ENCODE measurements at places on chromosomes 12 and 14.
A peak's percentile ranks its signal among the peaks of the same experiment; 100 is the strongest.

DNA sequence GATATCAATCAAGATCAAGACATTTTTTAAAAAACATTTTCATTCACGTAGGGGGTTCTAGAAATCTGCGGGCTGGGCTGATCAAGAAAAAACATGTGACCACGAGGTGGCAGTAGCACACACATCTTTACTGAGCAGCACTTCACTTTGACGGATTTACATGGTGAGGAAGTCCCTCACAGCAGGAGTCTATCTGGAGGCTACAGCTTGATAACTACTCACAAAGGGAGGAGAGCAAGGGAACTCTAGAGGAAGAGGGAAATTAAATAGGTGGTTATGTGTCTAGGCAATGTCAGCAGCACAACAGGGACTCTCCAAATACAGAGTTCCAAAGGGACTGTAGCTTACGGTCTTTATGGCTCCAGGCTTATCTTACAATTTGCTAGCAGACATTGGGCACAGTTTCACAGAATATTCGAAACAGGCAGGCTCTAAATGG is 248.1 kb downstream of the DPY19L2 start:
- DNase-seq = no peak

GRCh38 chr14:73725116-73726024 is 11.2 kb upstream of the PNMA1 start:
- DNase-seq = peak; percentile 41

GRCh38 chr14:93081876-93082570 is 33.7 kb downstream of the ITPK1 start:
- DNase-seq = no peak

DNA sequence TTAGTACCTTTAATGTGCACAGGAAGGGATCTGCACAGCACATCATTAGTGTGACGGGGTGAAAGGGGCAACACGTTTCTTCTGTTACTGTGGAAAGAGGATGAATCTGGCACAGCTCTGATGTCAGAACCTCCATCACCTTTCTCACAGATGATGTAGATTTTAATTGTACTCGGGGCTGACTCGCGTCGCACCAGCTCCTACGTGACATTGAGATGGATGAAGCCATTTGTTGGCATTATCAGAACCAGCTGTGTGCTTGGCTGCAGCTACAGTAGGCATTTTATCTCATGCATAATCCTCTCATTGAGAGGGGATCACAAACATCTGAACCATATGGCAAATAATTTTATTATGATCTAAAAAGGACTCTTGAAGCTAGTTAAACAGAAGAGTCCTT is 173.6 kb downstream of the PDZRN4 start:
- no peak for DNase-seq

DNA sequence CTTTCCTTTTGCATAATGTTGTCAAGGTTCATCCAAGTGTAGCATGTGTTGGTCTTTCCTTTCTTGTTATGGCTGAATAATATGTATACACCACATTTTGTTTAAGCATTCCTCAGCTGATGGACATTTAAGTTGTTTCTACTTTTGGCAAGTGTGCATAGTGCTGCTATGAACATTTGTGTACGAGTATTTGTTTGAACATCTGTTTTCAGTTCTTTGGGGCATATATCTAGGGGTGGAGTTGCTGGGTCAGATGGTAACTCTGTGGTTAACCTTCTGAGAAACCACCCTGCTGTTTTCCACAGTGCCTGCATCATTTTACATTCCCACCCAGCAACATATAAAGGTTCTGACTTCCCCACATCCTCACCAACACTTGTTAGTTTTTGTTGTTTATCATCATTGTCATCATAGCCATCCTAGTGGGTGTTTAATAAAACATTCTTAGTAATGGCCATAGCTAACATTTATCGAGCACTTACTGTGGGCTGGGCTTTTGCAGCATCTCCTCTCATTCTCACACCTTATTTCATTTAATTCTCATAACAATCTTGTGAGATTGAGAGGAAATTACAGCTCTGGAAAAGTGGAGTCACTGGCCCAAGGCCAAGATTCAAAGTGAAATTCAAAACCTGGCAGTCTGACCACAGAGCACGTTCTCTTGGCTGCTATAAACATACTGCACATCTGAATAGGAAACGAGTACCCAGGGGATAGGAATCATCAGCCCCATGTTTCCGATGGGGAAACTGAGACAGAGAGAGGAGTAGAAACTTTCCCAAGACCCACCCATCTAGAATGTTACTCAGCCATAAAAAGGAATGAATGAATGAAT is 193.6 kb downstream of the KSR2 start:
- DNase-seq = no peak

DNA sequence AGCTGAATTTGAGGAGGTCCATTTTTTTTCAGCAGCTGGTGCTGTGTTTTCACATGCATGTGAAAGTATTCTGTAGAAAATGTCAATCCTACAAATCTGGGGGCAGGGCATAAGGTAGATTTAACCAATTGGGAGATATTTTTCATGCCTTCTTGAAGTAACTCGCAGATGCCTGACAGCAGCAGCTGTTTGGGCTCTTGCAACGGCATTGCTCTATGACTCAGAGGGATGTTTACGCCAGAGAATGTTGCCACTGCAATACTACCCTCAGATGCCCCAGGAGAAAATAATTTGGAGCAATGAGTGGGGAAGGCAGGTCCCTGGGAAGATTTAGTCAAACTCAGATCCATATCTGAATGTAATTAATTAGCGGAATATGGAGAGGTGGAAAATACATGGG is 42.5 kb upstream of the MYBPC1 start:
- no peak for DNase-seq

DNA sequence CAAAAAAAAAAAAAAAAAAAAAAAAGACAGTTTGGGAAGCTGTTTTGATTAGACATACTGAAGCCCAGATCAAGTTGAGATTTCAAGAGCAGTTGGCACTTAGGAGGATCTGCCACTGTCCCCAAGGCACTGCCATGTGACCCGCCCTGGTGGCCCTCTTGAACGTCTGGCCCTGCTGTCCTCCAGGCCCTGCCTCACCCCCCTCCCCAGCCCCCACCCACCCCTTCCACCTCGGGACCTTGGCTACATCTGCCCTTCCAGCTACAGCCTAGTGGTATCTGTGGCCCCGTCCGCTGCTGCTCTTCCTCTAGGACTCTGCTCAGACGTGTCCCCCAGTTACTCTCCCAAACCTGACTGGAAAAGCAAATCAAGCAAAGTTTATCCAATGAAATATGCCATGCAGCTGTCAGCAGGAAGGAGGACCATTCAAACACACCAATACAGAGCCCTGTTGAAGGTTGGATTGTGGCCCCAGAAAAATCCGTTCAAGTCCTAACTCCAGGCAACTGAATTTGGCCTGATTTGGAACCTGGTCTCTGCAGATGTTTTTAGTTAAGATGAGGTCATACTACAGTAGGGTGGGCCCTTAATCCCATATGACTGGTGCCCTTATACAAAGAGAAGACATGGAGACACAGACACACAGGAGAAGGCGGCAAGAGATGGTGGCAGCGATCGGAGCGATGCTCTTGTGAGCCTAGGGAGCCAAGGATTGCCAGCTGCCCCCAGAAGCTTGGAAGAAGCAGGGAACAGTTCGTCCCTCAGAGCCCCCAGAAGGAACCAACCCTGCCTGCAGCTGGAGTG is 17.7 kb downstream of the SLC25A29 start:
- no peak for DNase-seq

- DNase-seq = no peak
These were observed at the start of gene RNASE1 for GRCh38 chr14:20802341-20803084. Gene RNASE1 (minus strand): TSS chr14:20802844. CDS start chr14:20802068, 776 bp downstream.

GRCh38 chr12:4762773-4763172 is 42.6 kb downstream of the GALNT8 start:
- no peak for DNase-seq

DNA sequence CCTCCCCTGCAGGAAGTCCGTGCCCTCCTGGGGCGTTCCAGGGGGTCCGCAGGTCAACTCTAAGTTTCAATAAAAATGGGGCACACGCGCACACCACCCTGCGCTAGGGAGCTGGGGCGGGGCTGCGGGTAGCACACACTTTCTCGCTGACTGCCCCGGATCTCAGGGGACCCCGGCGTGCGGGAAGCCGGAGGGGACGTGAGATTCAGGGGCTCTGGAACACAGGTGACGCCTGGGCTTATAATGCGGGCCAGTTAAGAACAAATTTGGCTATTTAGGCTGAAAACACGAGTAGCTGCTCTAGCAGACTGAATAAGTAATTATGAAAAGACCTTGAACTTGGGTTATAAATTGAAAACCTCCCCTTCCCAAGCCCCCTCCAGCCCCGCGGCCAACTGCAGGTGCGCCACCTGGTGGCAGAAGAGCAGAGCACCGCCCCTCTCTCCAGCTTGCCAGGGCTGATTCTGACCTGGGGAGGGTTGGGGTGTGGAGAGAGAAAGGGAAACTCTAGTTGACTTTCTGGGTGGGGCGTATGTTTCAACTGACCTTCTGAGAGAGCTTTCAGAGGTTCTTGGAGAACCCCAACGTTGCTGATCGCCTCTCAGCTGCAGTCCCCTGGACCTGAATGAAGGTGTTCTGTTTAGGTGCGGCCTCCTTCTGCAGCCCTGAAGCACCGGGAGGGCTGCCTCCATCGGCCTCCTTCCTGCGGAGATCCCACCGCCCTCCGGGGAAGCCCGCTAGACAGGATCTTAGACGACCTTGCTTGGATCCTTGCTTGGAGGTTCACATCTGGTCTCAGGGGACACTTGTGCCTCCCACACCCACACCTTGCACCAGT is 118.4 kb upstream of the EVL start:
- DNase-seq = peak; percentile 54

GRCh38 chr12:83904175-83904574 is 1008.4 kb downstream of the SLC6A15 start:
- no peak for DNase-seq

- no peak for DNase-seq
These were observed 21.6 kb upstream of the AMN start for GRCh38 chr14:102900631-102901571.

GRCh38 chr12:51926718-51927117 is 19.4 kb downstream of the ACVRL1 start:
- DNase-seq = peak; percentile 45

GRCh38 chr12:8870586-8870985 is 43.7 kb upstream of the PHC1 start:
- no peak for DNase-seq

GRCh38 chr12:3122841-3123678 is 45.9 kb downstream of the TSPAN9 start:
- no peak for DNase-seq

DNA sequence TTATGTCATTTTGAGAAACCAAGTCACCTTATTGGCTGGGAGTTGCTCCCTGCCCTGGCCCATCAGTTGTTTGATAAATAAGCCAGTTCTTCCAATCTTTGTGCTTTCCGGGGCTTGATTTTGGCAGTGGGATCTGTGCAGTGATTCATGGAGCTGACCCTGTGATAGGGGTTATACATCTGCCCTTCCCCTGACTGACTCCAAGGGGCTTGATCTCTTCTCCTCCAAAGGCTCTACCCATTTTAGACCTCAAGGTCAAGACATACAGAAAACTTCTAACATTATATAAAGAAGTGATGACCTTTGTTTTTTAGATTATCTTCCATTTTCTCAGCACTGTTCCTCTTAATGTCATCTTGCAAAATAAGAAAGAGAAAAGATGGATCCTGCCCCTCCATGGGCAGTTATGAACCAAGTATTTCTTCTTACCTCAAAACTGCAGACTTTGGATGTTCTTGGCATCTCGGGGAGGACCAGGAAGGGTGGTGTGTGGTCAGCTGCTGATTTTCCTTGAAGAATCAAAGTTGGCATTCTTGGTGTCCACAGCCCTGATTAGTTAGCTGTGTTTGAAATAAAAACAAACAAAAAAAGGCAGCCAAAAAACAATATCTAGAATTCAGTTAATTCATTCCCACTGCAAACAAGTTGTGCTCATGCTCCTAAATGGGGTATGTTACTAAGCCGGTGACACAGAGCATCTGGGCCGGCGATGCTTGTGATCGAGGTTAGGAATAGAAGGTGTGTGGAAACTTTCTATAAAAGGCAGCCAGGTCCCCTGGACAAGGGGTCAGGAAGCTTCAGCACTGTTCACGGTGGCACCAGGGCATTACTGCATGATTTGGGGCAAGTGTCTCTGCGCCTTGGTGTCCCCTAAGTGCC is 120.2 kb downstream of the SAMD4A start:
- DNase-seq = no peak

DNA sequence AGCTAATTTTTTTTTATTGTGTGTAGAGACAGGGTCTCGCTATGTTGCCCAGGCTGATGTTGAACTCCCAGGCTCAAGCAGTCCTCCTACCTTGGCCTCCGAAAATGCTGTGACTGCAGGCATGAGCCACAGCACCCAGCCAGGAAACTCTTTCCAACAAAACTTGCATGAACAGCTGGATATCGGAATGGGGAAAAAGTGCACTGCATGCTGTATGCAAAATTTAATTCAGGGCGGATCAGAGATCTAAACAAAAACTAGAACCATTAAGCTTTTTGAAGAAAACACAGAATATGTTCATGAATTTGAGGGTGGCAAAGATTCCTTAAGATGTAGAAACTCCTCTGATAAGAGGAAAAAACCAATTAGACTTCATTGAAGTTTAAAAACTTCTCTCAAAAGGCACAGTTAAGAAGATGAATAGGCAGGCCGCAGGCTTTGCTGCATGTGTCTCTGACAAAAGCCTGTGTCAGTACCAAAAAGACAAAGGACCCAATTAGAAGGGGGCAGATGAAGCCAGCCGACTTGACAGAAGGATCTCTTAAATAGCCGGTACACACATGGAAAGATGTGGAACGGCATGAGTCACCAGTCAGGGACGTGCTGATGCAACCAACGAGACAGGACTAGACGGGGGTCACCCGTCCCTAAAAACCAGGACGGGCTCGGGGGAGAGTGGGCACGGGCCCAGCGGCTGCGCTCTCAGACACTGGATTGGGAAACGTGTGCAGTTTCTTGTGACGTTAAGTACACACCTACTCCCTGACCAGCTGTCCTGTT is 34.8 kb upstream of the MMP17 start:
- no peak for DNase-seq

- DNase-seq = no peak
These were observed 29.0 kb upstream of the A2M start for GRCh38 chr12:9144730-9145106.

DNA sequence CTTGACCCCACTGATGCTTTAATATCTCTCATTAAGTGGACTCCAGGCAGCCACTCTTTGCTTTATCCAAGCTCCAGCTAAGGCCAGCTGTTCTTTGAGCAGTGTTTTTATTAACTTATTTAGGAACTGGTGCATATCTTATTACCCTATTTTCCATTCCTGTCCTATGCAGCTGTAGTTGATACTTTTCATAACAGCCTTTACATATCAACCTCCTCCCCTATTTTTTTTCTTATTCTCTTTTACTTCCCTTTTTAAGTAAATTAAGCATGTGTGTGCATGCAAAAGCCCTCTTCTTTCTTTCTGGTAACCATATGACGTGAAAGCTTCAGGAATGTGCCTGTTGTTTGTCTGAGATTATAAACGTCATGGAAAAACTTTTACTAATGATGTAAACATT is 121.2 kb downstream of the PTPRQ start:
- DNase-seq = no peak

Measured in stimulated activated CD4-positive, alpha-beta T cell treated with anti-CD3 and anti-CD28 coated beads, Interleukin-4, amount 100 ng/mL, for 4 hours (primary cell).